CD4-positive, alpha-beta T cell treated with Interferon alpha-2 for 1 hour (primary cell): ENCODE measurements at places on chromosomes 13 and 19.

DNA sequence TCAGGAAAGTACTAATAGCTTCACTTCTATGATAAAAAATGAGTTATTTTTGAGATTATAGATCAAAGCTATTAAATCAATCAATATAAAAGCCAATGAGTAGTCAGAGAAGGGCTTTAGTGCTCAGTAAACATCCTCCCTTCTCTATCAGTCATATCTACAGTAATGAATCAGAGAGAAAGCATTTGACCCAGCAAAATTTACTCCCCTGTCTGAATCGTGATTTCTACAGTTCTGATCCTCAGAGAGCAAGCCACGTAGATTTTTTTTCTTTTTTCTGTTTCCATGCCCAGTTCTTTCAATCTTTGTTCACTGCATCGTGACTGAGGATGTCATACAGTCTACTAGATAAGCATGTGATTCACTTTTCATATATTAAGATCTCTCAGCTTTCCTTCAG lies 16.2 kb upstream of the MBNL2 start:
- DNase-seq: no peak

DNA sequence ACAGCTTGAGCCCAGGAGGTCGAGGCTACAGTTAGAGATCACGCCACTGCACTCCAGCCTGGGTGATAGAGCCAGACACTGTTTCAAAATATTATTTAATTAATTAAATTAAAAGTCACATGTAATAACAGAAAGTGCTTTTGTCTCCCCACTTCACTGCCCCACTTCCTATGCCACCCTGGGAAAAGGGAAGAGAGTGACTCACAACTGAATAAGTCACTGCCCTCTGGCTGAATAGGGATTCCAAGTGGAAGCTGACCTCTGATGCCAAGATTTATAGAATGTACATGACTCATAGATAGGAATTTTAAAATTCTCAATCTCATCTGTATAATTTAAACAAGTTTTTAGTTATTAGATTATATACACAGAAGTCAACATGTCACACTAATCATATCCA lies 22.2 kb upstream of the ERVV-1 start:
- no peak for DNase-seq

- DNase-seq: no peak
Measured at GRCh38 chr13:106796280-106797047, 228.5 kb upstream of the ARGLU1 start.

DNA sequence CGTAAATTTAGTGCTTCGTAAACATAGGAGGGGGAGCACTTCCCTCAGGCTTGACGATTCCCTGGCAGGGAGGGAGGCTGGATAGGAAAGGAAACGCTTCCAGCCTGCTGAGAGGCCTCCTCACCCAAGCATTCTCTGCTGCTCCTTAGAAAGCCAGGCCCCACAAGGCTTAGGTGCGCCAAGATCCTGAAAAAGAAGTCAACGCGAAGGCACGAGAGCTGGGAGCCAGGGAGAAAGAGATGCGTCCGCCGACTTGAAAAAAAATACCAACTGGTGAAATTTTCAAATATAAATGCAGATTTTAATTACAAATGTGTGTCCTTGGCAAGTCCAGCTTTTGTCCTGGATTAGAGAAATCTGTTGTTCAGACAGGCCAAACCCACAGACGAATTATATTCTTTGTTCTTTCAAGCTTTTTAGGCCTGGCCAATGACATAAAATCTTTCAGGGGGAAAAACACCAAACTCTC lies 64.0 kb downstream of the ALOX5AP start:
- DNase-seq: no peak

- DNase-seq: no peak
Measured at GRCh38 chr19:29193155-29193554, 19.8 kb downstream of the UQCRFS1 start.

- DNase-seq: no peak
Measured at GRCh38 chr13:28392428-28392827, 102.5 kb downstream of the FLT1 start.

- DNase-seq: no peak
Measured at GRCh38 chr19:5978606-5979552, 939 bp upstream of the RANBP3 start.
